Natural killer cell treated with Interleukin-12 subunit alpha and Interleukin-12 subunit beta and Interleukin-15 and Interleukin-18, amount 100 ng/mL, for 72 hours (primary cell): ENCODE measurements at places on chromosomes 11 and 22.

DNA sequence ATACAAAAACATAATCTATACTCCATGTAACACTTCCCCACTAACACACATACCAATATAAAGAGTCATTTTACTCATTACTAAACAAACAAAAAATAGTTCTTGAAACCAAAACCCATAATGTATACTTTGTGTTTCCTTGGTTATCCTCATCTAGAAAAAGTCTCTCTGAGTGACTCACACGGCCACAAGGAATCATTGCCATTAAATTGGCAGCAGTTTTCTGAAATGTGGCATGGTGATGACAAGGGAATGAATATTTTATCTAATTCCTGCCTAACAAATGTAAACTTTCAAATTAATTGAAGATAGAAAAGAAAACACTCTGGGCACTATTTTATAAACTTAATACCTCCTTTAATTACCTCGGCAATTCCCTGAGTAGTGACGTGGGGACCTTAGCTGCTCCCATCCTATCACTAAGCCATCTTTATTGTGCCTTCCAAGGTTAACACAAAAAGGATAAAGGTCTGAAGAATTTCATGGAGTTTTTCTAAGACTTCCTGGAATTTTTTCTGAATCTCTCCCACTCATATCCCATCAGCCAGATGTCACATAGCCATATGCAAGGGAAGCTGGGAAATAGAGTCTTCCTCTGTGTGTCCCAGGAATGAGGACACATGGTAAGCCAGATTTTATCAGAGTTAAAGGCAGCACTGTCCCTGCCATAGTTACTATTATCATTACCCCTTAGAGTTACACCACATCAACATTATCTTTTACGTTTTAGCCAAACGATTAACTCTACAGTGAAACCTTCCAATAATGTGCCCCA is 857.2 kb upstream of the TENM4 start:
- no peak for DNase-seq

GRCh38 chr22:37777122-37777687 is 30.5 kb upstream of the GCAT start:
- DNase-seq = no peak

- no peak for DNase-seq
These were observed 3.0 kb upstream of the SSH3 start for GRCh38 chr11:67300256-67300755.

DNA sequence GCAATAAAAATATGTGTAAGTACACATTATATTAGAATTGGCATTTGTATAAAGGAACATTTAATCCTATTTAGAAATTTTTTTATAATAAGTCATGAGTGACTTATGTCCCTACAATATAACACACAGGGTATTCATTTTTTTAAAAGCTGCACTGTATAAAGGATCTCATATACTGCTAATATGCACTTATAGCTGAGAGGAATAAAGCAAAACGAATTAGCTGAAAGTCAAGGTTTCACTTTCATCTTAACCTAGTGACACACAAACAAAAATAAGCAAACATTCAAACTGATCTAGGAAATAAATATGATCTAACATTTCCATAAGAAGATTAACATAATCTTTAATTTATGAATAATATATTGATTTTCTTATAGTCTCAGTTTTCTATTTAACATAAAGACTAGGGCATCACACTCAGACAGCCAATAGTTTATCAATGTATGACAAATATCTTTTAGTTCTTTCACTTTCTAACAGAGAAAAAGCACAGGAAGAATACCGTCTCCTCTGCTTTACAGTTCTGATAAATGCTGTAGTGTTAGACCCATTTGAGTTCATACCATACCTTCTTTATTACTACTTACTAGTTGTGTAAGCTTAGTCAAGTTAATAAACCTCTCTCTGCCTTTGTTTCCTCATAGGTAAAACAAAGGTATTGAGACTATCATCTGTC is 42.9 kb downstream of the DCDC1 start:
- no peak for DNase-seq

GRCh38 chr11:128082574-128082973 is 504.8 kb downstream of the ETS1 start:
- DNase-seq = no peak

DNA sequence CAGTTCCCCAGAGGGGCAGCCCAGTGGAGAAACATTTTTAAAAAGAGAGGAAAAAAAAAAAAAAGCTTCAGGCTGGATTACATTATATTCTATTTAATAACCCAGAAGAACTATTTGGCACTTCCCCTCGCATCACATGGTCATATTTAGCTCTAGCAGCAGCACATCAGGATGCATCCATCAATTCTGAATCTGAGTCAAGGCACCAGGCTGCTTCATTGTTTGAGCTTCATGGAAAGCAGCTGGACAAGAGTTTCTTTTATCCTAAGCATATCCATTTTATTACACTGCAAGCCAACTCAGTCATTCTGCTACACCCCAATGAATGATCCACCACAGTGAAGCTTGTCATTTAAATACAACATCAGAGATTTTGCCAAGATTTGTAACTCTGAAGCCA is 10.0 kb downstream of the SPTY2D1 start:
- DNase-seq = no peak

- no peak for DNase-seq
These were observed 35.4 kb downstream of the MOB2 start for GRCh38 chr11:1450949-1451710.

DNA sequence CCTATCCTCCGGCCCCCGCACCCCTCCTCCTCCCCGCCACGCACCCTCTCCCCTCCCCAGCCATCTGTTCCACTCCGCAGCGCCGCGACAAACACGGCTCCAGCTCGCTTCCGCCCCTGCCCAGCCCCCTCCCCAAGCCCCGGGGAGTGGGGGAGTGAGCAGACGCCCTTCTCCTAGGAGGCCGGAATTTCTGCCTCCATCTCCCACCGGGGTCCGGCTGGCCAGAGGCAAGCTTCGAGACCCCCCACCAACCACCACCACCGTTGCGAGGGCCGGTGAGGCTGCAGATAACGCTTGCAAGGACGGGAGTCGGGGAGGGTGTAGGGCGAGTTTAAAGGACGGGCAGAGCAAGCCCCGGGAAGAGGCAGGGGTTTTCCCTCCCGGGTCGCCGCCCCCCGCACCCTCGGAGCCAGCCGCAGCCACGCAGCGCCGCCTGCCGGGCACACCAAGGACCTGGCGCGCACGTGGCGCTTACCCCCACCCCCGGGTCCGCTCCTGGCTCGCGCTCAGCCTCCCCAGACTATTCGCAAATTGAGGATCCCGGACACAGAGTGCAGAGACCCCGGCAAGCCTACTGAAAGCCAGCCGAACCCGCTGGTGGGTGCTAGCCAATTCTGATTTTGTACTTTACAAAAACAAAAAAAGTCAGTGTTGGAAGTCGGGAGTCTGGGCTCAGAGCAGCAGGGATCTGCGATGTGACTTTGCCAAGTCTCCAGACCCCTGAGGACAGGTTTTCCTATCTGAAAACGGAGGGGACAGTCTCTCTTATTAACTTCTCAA is 22.6 kb downstream of the RTN4RL2 start:
- DNase-seq = peak; percentile 78

- DNase-seq = no peak
These were observed 141.7 kb downstream of the COMMD9 start for GRCh38 chr11:36147491-36147890.

- peak; percentile 97 for DNase-seq
These were observed 1.5 kb upstream of the KLHDC7B start for GRCh38 chr22:50544078-50544745.

DNA sequence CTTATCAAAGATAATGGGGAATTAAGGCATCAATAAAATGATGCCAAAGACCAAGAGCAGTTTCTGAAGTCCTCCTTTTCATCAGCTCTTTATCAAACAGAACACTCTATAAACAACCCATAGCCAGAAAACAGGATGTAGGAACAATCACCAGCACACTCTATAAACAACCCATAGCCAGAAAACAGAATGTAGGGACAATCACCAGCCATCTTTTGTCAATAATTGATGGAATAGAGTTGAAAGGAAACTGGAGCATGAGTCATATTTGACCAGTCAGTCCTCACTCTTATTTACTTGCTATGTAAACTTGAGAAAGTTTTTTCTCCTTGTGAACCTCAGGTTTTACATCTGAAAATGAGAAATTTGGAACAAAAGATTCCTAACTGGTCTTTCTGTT is 10.0 kb downstream of the MS4A2 start:
- DNase-seq = no peak

DNA sequence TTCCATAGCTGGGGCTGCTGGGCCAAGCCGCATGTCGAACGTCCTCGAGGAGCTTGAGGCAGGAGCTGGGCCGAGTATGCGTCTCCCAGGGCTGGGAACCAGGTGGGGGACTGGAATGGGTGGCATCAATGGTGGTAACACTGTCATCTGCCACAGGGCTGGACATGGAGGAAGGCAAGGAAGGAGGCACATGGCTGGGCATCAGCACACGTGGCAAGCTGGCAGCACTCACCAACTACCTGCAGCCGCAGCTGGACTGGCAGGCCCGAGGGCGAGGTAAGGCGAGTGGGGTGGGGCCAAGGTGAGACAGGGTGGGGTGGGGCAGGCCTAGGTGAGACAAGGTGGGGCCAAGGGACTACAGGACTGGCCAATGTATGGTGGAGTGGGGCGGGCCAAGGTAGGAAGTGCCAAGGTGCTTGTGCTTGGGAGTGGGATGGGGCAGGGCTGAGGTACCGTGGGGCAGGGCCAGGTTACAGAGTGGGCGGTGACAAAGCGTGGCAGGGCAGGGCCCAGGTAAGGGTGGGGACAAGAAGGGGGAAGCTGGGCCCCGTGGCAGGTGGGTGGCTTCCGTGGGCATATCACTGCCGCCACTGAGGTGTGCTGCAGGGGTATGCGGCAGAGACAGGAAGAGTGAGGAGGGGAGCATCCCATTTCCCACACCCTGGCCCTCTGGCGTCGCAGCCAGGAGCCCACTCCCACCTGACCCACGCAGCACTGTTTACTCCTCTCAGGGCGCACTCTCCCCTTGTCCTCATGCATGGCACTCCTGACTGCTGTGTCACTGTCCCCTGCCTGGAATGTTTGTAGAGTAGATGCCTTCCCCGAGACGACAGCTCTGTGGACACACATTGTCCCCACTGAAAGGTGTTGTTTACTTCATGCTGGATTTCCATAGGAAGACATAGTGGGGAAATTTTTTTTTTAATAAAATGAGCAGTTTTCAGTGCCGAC is 27.5 kb upstream of the DGCR8 start:
- no peak for DNase-seq

GRCh38 chr11:99098258-99098657 is 77.5 kb downstream of the CNTN5 start:
- no peak for DNase-seq

DNA sequence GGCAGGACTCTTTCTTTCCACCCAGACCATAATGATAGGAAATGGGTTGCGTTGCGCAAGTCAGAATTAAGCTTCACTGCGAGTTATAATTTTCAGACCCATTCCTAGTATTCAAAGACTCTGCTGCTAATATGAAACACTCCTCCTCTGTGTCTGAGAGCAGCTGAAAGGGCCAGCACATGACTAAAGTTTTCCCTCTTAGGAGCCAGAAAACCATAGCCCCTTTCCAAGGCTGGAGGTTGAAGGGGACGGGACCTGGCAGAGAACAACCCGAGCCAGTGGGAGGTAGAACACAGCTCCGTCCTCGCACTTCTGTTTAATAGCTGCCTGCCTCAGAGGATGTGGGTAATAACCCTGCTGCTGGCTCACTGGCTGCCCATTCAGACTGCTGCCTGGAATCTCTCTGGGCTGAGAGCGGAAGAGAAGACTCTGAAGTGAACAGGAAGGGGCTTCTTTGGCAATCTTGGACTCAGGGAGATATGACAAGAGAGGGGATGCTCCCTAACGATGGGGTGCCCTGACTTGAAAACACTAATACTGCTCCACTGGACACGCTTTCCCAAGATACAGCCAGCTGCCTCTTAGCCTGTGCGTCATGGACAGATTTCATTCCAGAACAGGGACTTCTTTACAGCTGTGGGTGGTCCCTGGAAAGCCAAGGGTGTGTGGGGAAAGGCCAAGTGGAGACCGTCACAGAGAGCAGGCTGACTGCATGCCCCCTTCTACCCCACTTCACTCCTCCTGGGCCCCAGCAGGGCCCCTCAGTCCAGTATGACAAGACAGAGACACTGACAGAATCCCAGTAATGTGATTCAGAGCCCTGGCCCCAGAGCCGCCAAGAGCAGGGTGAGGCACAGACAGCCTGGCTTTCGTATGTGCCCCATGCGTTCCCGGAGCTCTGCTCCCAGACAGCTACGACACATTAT is 156.9 kb downstream of the FEZ1 start:
- no peak for DNase-seq

DNA sequence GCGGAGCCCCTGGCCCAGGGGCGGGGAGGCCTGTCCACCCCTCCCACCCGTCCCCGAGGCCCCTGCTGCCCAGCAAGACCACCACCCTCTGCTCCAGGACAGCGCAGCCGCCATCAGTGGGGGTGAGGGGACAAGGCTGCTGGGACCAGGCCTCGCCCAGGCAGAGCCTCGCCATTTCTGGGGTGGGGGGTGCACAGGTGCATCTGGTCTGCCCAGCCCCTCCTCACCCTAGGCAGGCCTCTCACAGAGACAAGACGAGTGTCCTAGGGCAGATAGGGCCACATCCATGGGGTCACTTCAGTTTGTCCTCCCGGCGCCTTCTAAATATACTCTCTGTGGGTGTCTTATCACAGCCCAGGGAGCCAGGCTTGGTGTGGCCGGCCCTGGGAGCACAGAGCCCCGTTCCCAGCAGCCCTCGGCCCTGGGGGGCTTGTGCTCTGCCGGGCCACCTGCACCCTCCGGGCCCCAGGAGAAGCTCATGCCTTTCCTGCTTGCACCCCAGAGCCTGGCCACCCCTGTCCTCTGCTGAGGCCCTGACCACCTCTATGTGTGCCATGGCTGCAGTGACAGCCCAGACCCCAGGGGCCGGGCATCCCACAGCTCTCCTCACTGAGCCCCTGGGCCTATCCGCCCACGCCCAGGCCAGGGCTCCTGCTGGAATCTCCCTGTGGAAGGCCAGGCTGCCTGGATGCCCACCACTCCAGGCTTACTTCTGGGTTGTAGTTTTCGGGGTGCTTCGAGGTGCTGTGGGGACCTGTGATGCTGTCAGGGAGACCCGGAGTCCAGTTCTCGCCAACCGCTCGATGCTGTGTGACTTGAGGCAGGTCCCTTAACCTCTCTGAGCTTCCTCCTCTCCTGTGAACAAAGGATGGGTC is 70.8 kb downstream of the KCNQ1 start:
- peak; percentile 49 for DNase-seq

GRCh38 chr11:9594267-9595046 is 21.0 kb downstream of the WEE1 start:
- DNase-seq = no peak

DNA sequence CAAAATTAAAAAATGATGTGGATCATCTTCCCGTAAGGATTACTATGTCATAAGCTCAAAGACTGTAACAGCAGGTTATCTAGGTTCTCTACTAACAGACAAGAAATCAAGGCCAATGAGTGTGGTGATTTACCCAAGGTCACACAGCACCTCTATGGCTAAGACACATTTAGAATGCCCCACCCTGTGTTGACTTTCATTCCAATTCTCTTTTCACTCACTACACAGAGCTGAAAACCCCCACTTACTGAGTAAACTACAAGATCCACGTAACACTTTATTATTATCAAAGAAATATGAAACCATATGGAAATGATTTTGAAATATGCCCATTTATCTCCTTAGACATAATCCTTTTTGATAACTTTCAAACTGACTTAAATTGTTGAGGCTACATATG is 4.8 kb upstream of the PRSS23 start:
- no peak for DNase-seq

GRCh38 chr11:62401811-62402210 is 17.0 kb upstream of the SCGB1A1 start:
- no peak for DNase-seq

GRCh38 chr11:67502328-67502979 is 2.7 kb downstream of the PITPNM1 start:
- no peak for DNase-seq
